ENCODE measurements at places on chromosomes 7 and 10.

- no peak for DNase-seq
These were observed 2.9 kb downstream of the EIF3B start for GRCh38 chr7:2357571-2357970.

- DNase-seq: no peak
These were observed 89.7 kb downstream of the HIPK2 start for GRCh38 chr7:139687980-139688632.

DNA sequence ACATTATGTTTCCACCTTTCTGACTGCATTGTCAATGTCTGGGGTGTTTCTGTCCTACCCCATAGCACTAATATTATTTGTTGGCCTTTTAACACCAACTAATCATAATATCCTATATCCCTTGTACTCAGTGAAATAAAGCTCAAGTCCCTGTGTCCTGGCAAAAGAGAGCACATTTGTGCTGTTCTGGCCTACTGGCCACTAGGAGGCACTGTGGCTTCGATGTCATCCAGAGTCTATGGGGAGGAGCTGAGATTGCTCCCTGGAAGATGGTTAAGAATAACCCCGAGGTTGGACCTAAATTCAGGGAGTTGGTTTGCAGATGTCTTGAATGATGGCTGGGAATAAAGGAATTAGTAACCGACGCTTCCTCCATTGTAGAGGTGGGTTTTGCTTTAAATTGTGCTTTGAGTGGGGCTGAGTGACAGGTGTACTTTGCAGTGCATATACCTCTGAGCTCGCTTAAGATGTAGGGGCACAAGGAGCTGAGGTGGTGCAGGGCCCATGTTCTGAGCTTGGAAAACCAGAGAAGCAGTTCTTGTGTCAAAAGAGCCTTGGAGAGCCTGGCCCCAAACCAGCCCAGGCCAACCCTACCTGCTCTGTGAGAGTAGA is 191.2 kb upstream of the PRSS1 start:
- peak; percentile 53 for DNase-seq

GRCh38 chr10:60799971-60800650 is 21.8 kb downstream of the CDK1 start:
- DNase-seq: no peak

- no peak for DNase-seq
These were observed 237.4 kb downstream of the FOXP2 start for GRCh38 chr7:114652041-114652440.

- no peak for DNase-seq
These were observed 23.7 kb upstream of the ELOVL3 start for GRCh38 chr10:102202386-102202785.

DNA sequence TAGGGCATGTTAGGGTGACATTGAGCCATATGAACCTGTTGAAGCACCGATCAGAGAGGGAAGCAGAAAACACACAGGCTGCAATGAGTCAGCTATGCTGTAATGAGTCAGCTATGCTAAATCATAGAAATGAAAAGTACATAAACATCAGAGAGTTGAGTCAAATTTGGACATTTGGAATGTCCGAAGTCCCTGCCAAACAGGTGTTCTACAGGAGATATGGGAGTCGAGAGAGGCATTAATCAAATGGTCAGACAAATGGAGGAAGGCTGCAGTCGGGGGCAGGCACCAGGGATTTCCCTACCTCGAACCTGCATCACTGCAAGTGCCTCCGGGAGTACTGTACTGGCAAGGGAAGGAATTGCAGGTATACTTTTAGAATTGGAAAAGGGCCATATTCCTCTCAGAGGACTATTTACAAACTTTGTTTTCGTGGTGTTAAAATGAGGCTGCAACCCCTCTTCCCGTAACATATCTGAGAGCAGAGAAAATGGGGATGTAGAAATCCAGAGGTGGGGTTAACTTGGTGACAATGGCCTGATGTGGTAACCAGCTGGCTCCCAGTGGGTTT is 8.8 kb upstream of the ZC3HAV1 start:
- DNase-seq: peak; percentile 62

DNA sequence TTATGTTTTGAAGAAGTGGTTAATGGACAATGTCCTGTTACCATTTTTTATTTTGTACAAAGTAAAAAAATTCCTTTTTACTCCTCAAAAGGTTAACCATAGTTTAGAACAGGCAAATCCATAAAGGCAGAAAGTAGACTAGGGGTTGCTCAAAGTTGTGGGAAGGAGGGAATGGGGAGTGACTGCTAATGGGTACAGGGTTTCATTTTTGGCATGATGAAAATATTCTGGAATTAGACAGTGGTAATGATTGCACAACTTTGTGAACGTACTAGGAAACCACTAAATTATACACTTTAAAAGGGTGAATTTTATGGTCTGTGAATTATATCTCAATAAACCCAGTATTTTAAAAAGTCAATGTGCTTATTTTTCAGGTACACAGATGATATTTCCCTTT is 35.4 kb upstream of the CDK14 start:
- DNase-seq: no peak

- DNase-seq: no peak
These were observed 46.8 kb downstream of the GNAI1 start for GRCh38 chr7:80181411-80181810.

DNA sequence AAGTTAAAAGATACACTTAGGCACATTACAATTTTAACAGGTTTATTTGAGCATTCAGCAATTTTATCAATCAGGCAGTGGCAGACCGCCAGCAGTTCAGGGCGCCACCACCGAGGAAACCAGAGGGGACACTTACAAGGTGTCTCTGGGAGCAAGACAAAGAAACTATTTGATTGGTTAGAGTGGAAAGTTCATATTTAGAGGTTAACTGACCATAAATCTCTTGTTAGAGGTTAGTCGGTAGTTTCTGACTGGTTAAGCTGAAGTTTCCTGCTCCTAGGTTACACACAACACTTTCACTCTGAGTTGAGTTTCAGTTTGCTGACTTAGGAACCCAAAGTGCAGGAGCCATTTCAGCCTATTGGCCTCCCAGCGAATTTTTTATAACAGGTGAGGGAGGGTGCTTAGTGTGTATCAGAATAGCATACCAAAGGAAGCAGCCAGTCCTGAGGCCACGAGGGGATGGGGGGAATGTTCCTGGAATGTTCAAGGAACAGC is 10.8 kb upstream of the PVRIG start:
- DNase-seq: peak; percentile 38

DNA sequence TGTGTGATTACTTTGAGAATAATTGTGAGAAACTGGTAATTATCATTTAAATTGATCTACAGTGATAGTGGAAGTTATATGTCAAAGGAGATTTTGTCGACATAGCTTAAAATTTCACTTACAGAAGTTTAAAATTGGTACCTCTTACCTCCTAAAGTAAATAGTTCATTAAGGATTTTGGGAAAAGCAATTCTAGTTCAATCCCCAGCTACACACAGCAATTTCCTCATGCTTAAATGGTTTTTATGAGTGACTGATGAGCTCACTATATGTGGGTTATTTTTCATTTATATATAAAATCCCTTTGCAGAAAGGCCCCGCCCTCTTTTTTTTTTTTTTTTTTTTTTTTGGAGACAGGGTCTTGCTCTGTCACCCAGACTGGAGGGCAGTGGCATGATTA is 12.7 kb downstream of the KMT2E start:
- DNase-seq: no peak

- no peak for DNase-seq
These were observed 150.2 kb upstream of the EEPD1 start for GRCh38 chr7:36002900-36003299.

- DNase-seq: no peak
These were observed 615.6 kb downstream of the KCNMA1 start for GRCh38 chr10:77021966-77022490.

- DNase-seq: no peak
These were observed 32.4 kb downstream of the TSPAN12 start for GRCh38 chr7:120825576-120825975.

DNA sequence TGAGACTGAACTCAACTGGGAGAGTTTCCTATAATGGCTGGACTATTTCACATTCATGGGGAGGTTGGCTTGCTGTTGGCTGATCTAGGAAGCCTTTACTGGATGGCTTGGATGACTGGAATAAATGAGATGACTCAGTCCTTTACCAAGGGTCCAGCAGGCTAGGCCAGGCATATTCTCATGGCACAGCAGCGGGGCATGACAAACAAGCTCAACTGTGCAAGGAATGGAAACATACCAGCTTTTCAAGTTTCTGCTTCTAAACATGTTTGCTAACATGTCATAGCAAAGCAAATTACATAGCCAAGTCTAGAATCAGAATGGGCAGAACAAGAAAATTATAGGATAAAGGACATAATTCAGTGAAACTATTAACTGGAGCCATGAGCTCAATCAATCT is 46.8 kb upstream of the CRTAC1 start:
- no peak for DNase-seq

GRCh38 chr10:82278401-82279182 is 403.6 kb downstream of the NRG3 start:
- DNase-seq: no peak

GRCh38 chr7:83579740-83580139 is 69.2 kb downstream of the SEMA3E start:
- DNase-seq: no peak

GRCh38 chr7:55245271-55245723 is 119.8 kb upstream of the LANCL2 start:
- no peak for DNase-seq

DNA sequence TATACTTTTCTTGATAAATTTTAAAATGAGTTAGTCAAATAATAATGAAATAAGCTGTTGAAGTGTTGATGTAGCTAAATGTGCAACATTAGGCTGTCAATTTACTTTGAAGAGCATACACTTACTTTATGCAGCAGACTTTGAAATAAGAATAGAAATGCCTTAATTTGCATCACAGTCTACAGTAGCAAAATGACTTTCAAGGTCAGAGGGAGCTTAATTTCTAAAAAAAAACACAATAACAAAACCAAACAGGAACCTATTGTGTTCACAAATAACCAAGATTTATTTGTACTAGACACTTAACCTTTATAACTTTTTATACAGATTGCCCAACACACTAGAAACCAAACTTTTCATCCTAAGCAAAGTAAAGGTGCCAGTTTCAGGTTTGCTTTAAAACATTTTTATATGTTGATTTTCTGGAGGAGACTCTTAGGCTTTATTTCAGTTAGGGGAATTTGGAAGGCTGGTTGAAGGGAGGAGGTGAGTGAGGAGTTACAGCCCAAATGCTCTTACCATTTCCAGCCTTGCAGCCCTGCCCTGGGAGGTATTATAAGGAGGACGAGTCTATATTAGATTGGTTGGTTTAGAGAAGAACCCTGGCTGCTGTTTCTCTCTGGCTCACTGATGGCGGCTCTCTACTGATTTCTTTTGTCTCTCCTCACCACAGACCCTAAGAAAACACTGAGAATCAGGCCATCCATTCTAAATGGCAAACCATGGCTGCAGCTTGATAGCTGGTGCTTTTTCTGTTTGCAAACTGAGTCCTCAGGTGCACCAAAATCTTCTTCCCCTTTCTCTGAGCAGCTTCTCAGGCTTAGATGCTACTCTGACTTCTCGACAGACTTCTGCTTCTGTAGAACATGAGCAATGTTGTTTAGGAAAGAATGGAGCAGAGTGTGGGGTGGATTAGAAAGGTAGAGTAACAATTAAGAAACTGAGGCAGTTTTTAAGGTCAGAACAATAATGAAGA is 55.2 kb upstream of the RPA3 start:
- no peak for DNase-seq

- DNase-seq: no peak
These were observed 203.4 kb upstream of the FRMD4A start for GRCh38 chr10:14534152-14534551.

DNA sequence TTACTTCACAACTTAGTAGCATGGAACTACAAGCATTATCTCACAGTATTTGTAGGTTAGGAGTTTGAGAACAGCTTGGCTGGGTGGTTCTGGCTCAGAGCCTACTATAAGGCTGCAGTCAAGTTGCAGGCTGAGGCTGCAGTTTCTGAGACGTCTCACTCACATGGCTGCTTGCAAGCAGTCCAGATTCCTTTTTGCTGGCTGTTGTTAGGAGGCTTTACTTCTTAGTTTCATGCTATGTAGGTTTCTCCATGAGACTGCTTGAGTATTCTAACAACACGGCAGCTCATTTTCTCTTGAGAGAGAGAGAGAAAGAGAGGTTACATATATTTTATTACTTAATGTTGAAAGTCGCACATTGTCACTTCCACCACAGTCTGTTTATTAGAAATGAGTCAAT is 1073.9 kb downstream of the NXPH1 start:
- DNase-seq: no peak

- no peak for DNase-seq
These were observed 128.6 kb upstream of the PTPRZ1 start for GRCh38 chr7:121744319-121744718.

DNA sequence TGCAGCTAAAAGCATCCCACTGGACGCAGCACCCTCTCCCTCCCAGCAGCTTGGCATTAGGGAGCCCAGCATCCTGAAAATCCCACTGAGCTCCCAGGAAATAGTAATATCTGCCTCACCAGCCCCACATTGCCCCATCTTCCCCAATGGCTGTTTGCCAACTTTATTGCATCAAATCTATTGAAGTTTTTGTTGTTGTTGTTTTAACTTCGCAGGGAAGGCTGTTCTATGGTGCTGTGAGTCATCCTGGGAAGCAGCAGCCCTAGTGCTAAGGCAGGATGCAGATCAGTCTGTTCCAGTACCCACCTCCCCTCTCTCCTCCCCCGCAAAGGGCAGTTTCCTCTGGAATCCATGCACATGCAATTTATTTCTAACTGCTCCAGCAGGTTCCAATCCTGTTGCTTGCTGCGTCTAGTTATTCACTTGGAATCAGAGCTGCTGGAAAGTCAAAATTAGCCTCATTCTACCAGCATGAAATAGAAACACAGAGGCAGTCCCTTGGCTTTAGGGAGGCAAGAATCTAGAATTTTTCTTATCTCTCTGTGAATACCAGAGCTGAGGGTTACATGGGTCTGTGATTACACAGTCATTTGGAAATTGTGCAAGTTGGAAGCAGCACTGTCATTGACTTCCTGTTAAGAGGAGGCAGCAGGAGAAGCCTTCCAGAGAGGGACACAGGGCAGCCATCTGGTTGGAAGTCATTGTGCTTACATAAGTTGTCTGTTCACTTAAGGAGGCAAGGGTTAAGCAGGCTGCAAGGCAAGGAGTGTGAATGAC is 115.9 kb upstream of the CACUL1 start:
- no peak for DNase-seq

GRCh38 chr10:63236113-63236935 is 103.2 kb downstream of the NRBF2 start:
- DNase-seq: peak; percentile 64

GRCh38 chr7:801940-802381 is 30.3 kb upstream of the SUN1 start:
- DNase-seq: no peak

DNA sequence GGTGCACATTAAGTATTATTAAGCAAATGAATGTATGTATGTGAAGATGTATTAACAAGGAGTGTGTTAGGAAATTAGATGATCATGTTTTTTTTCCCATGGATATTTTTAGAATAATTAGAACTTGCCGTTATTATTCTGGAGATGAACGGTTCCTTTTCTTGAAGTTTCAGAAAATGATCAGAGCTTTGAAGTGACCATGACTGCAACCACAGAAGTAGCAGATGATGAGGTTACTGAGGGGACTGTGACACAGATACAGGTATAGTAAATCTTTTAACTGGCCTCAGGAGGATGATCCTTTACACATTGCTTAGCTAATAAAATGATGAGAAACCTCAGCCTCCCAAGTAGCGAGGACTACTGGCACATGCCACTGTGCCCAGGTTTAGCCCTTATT is 18.6 kb downstream of the DMTF1 start:
- DNase-seq: no peak

All from CD4-positive, alpha-beta T cell treated with Interleukin-2 at 100 ng/mL for 4 hours (primary cell).